ENCODE measurements at places on chromosomes 3 and 15.

DNA sequence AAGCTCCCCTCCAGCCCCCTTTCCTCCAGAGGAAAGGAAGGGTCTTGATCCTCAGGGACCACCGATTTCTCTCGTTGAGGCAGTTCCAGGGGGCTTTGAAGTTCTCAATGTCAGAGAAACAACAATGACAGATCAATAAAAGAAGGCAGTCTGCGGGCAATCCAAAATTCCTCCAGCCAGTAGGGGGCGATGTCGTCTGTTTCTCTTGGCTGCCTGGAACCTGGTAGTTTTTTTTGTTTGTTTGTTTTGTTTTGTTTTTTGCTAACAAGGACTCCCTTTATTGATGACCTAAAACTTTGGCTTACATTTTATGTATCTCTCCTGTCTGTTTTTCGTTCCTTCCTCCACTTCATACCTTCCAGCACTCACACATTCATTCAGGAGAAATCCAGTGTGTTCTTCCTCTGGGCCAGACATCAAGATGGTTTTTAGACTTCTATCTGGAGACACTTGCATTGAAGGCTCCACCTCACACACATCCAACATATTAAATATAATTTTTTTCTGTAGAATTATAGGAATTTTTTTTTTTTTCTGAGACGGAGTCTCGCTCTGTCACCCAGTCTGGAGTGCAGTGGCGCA lies 276.6 kb downstream of the RPLP1 start:
- no peak for DNase-seq

GRCh38 chr15:101464256-101464998 lies 25.1 kb downstream of the PCSK6 start:
- no peak for DNase-seq

- DNase-seq = no peak
Measured at GRCh38 chr3:86653661-86654205, 337.2 kb downstream of the VGLL3 start.

DNA sequence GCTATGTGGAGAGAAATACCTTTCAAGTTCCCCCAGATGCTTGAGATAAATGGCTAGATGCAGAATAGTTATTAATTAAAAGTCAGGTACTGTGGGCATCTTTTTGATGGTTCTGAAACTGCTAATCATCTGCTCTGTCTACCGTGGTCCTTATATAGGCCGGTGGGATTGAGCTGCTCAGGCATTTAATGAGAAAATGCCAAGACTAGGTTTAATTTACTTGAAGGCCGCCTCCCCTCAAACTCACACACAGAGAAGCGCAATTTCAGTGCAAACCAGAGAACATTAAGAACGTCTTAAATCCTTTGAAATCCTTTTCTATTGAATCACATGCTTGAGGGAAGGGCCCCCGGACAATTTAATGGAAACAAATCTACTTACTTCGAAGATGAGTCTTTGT lies 136.4 kb upstream of the CRBN start:
- DNase-seq = no peak

DNA sequence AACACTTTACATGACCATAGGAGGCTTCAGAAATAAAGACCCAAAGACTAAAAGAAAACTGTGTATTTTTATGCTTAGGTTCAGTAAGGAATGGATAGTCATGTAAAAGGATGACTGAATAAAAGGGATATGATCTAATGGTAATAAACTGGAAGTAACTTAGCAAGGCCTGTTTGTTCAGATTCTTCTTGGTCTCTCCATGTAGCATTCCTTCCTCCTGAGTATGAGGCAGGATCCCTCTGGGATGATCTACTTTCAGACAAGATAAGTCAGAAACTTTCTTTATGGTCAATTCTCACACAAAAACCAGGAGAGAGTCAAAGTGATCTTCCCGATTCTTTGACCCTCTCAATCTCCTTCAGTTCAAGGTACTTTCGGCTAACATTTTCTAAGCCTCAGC lies 340.8 kb upstream of the DCBLD2 start:
- no peak for DNase-seq

GRCh38 chr3:16388850-16389441 lies 123.9 kb downstream of the OXNAD1 start:
- no peak for DNase-seq

GRCh38 chr3:128447561-128448013 lies 19.1 kb downstream of the DNAJB8 start:
- DNase-seq = no peak

DNA sequence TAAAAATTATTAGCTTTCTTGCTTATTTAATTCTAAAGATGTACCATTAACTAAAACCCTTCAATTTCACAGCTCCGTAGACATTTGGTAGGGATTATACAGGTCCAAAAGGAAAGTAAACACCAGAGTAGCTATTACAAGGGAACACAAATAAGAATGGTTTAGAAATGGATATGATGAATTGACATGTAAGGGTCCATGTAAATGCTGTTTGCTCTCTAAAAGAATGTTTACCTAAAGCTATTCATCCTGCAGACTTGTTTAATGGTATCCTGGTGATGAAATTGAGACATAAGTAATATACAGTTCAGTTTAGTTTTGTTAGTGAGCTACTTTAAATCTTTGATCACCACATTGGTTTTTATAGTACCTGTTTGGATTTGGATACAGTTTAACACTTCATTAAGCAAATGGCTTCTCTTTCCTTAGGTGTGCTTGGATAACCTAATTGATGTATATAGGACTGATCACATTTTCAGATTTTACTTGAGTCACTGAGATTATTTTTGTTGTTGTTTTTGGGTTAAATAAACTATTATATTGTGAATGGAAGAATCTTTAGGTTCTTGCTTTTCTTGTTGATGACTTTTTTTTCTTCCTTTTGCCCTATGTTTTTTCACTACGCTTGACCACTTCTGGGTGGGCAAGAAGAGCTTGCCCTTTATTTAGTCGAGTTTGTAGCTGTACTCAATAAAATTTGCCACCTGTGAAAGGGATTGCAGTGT lies 115.4 kb downstream of the TCF12 start:
- DNase-seq = no peak

DNA sequence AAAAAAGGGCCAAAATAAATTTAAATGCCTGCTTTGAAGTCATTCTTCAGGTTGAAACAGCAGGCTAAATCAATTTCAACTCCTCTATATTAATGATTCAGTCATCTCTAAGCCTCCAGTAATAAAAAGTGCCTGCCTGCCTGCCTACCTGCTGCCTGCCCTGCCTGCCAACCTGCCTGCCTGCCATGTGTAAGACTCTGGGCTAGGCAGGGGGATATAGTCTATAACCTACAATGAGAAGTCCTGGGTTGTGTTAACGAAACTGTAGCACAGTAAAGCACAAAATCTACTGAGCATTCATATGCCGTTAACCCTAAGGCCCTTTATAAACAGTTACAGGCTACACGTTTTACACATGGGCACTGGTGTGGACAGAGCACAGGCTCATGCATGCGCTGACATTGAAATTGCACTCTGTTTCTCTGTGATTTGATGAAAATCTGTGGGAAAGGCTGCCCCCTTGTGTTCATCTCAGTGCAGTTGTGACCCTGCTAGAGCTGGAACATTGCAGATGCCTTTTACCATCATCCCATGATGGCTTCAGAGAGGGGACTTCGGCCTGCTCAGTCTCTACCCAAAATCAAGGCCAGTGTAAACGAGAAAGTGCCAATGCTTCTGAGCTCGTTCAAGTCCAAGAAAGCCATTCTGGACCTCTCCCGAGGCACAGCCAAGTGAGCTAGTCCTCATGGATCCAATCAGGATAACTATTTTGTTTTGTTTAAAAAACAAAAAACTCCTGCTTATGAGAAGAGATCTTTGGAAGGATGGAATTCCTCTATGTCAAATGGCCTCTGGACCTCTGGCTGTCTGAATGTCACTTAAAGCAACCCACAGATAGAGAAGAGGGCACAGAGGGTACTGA lies 64.6 kb downstream of the EFL1 start:
- peak; percentile 2 for DNase-seq

GRCh38 chr3:146080578-146080977 lies 80.4 kb downstream of the PLOD2 start:
- DNase-seq = no peak

- no peak for DNase-seq
Measured at GRCh38 chr15:92634060-92634459, 21.5 kb downstream of the FAM174B start.

DNA sequence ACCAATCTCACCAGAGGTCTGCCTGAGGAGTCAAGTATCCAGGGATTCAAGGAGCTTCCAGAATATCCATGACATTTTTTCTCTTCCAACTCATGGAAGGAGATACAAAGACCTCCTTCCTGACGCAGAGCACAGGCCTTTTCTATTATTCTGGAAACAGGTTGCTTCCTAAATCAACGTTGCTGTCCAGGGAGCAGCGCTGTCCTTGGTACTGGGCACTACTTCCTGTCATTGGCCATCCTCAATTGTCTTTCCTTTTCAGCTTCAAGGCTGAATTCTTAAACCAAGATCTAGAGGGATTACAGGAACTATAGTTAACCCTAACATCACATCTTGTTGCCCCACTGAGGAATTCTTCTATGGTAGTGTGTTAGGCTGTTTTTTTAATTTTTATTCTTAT lies 50.4 kb upstream of the TBC1D21 start:
- no peak for DNase-seq

DNA sequence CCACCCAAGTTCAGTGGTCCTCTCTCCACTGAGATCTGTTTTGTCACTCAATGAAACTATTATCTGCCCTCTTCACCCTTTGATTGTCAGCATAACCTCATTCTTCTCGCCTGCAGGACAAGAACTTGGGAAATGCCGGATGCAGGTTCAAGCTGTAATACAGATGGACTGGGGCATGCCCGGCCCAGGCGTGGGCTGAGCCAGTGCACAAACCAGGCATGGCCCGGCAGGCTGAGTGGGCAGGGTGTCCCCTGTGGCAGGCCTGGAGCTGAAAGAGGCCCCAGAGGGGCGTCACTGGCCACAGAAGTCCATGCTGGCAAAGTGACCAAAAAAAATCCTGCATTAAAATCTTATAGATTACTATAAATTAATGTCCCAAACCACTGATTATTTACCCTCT lies 638.9 kb upstream of the EPHA6 start:
- no peak for DNase-seq

DNA sequence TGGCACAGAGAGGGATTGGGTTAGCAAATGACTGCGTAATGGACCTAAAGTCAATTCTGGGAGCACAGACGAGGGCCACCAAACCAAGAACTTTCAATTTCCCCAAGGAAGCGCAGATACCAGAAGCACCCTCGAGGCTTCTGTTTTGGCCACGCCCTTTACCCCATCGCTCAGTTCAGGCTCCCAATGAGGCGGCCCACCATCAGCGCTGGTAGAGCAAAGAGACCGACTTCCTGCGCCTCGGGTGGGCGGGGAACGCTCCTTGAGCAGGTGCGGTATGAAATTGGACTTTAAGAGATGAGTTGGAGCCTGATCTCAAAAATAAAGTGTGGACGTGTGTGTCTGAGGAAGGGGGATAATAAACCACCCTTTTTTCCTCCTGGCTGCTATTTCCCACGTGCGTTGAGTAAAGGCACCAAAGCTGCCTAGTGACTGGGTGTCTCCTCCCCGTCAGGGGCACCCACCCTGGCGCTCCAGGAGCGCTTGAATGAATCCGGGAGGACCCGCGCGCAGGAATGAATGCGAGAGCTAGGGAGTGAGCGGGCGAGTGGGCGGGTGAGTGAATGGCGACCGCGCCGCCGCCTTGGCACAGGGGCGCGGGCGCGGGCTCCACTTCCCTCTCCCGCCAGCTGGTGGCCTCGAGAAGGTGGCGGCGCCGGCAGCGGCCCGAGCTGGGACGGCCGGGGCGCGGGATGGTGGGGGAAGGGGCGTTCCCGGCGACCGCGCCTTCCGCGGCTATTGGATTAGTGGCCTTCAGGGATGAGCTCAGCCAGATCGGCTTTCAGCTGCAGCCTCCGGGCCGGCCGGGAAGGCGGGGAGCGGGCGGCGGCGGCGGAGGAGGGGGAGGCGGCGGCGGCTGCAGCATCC lies at the start of gene SPSB4:
TSS of gene SPSB4 (plus strand) at position 772 of the 867 bp plus-strand sequence. CDS start 14,758 bp downstream, outside the sequence.
- no peak for DNase-seq

DNA sequence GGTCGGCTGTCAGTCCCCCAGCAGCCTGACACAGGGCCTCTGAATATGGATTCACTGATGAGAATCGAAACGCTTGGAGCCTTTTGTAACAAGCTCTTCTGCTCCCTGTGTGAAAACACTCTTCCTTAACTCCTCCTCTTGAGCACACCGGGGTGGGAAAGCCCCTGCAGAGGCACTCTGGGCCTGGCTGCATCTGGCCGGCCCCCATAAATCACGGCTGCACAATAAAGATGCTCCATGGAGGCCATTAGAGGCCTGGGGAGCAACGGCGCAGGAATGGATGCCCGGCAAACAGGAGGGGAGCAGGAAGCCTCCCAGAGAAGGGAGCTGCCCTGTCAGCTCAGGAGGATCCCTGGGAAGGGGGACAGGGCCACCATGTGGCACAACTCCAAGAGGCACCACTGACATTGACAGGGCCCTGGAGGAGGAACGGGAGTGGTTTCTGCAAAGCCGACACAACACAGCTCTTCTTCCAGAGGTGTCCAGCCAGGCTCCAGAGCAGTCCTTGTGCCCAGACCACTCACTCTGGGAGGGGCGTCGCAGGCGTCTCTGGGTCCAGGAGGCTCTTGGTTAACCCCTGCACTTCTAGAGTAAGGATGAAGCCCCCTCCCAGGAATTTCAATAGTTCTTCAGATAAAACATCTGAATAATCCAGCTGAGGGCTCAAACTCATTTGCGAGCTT lies 509.3 kb upstream of the PPP2R3A start:
- DNase-seq = peak; percentile 21

DNA sequence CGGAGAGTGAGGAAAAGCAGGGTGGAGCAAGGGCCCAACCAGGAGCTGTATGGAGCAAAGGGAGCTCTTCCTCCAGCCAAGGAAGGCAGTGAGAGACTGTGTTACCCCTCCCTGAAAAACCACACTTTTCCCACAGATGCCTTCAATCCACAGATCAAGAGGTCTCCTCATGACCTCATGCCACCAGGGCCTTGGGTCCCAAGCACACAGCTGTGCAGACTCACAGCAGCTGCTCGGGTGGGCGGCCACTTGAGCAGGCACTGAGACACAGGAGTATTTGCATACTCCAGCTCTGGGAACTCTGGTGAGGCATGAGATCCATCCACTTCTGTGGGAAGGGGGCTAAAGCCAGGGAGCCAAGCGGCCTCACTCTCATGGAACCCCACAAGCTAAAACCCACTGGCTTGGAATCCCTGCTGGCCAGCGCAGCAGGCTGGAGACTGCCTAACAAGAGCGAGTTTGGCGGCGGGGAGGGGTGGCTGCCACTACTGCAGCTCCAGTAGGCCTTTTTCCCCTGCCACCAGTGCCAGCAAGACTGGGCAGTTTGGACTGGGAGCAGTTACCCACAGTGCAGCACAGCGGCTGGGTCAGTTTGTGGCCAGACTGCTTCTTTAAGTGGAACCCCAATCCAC lies 880.6 kb upstream of the ARPP21 start:
- DNase-seq = no peak

- DNase-seq = no peak
Measured at GRCh38 chr15:25737218-25737643, 125.9 kb downstream of the ATP10A start.

GRCh38 chr3:39211332-39212130 lies 19.1 kb upstream of the XIRP1 start:
- no peak for DNase-seq

DNA sequence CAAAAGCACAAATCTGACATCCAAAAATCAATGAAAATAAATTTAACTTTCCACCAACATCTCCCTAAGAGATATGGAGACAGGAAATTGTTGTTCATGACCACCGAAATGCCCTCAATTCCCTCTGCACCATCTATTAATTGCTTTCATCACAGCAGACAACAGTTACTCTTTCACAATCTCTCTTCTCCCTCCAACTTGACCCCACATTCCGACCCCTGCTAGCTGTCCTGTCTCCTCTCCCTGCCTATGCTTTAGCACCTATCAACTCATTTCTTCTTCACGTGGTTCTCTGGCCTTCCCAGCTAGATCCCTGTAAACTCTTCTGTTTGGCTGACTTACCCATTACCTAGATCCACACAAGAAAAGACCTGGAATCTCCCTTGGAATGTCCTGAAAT lies 173.9 kb upstream of the ADAMTS9 start:
- DNase-seq = no peak

GRCh38 chr15:90219421-90220141 lies 14.2 kb downstream of the CIB1 start:
- no peak for DNase-seq

Data from NCI-H1436 treated with DMSO at 0.1 percent for 48 hours (cell line).